ENCODE measurements at places on chromosomes 16 and 17. TPM values are rescaled to one million over a fixed set of nuclear protein-coding genes. Genes with fewer than 3 reads are reported as not detected.
A peak's percentile ranks its signal among the peaks of the same experiment; 100 is the strongest.

DNA sequence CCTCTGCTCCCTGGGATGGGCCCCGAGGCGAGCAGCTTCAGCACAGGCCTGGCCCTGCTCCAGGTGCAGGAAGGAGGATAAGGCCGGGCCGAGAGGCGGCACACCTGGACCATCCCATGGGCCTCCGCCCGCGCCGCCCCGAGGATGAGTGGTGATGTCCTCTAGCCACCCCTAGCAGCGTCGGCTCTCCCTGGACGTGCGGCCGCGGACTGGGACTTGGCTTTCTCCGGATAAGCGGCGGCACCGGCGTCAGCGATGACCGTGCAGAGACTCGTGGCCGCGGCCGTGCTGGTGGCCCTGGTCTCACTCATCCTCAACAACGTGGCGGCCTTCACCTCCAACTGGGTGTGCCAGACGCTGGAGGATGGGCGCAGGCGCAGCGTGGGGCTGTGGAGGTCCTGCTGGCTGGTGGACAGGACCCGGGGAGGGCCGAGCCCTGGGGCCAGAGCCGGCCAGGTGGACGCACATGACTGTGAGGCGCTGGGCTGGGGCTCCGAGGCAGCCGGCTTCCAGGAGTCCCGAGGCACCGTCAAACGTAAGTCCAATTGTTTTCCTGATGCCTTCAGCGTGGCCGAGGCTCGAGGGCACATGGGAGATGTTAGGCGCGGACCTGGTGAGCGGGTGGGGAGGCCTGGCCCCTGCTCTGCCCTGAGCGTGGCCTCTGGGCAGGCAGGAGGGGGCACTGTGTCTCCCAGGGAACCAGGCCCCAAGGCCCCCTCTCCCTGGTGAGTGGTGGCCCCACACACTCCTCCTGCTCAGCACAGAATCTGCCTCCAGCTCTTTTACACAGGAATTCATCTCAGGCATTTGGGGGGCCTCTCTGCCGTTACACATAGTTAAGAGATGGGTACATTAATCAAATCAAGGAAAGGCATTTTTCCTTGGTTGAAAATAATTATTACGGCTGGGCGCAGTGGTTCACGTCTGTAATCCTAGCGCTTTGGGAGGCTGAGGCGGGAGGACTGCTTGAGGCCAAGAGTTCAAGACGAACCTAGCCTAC is 855 bp downstream of the TMEM204 start:
- DNase-seq: no peak

SEZ6L2 gene
- 24.9 TPM for total RNA-seq

- peak; percentile 18 for DNase-seq
These were observed 11.4 kb downstream of the MARVELD3 start for GRCh38 chr16:71637398-71637797.

DNA sequence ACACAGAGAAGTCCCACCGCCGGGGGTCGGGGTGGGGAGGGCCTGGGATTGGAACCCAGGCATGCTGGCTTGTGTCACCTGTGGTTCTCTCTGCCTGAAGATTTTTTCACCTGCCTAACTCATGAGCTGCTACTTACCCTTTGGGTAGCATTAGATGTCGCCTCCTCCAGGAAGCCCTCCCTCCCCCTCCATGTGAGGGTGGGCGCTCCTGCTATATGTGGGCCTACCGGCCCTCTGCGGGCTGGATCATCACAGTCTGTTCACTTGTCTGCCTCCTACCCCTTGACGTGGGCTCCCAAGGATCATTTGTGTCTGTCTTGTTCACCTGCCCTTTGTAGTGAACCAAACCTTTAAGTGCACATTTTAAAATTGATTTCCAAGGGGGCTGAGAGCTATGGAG is 106.8 kb downstream of the SEC14L1 start:
- no peak for DNase-seq

ZNF469 gene
- 0.91 TPM for total RNA-seq

GRCh38 chr16:77680496-77680895 is 41.8 kb upstream of the NUDT7 start:
- no peak for DNase-seq

DNA sequence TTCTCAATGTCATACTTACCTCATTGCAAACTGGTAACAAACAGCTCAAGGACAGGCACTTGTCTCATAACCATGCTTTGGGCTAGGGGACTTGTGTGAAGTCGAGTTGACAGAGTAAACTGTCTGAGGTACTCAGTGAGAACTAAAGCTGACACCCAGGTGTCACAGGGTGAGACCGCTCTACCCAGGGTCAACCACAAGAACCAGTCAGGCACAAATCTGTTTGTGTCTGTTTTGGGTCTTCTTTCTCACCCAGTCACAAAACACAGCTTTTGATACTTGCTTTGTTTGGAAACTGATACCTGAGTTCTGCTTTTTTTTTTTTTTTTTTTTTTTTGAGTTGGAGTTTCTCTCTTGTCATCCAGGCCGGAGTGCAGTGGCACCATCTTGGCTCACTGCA is 161.1 kb downstream of the STX8 start:
- DNase-seq: no peak

DNA sequence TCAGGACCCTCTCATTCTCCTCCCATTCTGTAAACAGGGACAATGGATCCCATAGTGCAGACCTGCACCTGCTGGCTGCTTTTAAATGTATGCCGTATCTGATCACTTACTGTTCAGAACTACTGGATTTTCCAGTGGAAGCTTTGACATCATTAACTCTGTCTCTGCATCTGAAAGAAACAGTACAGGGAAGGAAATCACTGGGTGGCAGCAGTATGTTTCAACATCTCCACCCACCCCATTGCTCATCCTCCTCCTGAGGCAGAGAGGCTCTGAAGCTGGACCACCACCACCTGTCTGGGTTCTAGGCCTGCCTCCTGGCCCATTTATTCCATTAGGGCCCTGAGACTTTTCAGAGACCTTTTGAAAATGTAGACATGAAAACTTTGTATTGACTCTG is 2.6 kb downstream of the CCL15 start:
- no peak for DNase-seq

GRCh38 chr17:57566721-57567120 is 178.4 kb downstream of the CCDC182 start:
- no peak for DNase-seq

GRCh38 chr17:29445844-29446243 is 55.7 kb downstream of the TAOK1 start:
- no peak for DNase-seq

DNA sequence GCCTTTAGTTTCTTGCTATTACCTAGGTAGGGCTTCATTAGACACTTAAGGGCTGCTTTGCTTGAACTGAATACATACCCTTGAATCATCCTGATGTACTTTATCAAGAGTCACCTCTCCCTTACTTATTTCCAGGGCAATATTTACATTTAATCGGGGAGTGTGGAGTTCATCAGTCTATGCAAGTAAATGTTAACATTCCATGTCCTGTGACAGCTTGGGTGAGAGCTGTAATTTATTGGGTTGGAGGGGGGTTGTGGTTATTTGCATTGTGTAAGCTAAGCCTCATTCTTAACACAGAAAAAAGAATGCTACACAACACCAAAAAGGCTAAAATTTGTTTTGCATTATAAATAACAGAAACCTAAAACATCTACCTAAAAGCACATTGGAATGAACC is 16.7 kb downstream of the KCNJ16 start:
- no peak for DNase-seq

- peak; percentile 96 for DNase-seq
These were observed 122.6 kb upstream of the FOXF1 start for GRCh38 chr16:86387468-86388440.

GRCh38 chr17:82414548-82415281 is 3.4 kb upstream of the HEXD start:
- DNase-seq: peak; percentile 49

- DNase-seq: no peak
These were observed 10.4 kb upstream of the CHMP6 start for GRCh38 chr17:80981062-80981902.

GRCh38 chr16:59252317-59252716 is 518.2 kb upstream of the GOT2 start:
- DNase-seq: no peak

GRCh38 chr17:74132354-74132753 is 71.1 kb upstream of the RPL38 start:
- DNase-seq: no peak

- DNase-seq: no peak
These were observed 3.7 kb downstream of the KIAA0753 start for GRCh38 chr17:6636616-6637457.

DNA sequence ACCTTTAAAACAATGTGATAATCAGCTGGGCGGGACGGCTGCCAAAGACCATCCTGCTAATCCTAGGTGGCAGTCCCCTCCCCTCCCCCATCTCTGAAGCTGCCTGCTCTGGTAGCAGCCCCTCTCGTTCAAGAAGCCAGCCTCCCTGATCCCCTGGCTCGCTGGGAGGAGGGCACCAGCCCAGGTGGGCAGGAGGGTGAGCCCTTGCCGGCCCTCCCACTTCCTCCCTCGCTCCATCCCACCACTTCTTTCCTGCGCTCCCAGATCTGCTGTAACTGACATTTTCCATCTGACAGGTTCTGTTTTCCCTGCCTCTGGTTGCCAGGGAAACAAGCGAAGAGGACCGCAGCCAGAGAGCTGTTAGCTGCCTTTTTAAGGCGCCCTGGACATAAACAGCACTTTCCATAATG is 155.7 kb upstream of the TNRC6C start:
- DNase-seq: no peak

OR4D1 gene
- not detected for total RNA-seq

DNA sequence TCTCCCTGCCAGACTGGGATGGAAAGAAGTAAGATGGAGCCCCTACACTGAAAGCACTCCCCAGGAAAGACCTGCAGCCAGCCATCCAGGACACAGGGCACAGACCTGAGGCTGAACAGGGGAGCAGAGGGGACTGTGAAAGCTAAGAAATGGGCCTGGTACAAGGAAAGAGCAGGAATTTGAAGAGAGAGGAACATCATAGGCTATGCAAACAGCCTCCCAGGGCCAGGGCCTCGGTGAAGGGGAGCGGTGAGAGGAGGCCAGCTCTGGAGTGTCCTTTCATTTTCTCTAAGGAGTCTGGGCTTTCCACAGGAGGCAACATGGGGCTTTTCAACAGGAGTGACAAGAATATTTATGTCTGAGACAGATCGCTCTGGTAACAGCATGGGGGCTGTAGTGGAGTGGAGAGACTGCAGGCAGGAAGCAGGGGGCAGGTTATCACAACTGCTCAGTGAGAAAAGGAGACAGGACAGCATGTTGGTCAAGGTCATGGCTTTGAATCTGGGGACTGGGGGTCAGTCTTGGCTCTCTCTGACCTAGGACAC is 50.1 kb downstream of the TOM1L2 start:
- peak; percentile 72 for DNase-seq

DNA sequence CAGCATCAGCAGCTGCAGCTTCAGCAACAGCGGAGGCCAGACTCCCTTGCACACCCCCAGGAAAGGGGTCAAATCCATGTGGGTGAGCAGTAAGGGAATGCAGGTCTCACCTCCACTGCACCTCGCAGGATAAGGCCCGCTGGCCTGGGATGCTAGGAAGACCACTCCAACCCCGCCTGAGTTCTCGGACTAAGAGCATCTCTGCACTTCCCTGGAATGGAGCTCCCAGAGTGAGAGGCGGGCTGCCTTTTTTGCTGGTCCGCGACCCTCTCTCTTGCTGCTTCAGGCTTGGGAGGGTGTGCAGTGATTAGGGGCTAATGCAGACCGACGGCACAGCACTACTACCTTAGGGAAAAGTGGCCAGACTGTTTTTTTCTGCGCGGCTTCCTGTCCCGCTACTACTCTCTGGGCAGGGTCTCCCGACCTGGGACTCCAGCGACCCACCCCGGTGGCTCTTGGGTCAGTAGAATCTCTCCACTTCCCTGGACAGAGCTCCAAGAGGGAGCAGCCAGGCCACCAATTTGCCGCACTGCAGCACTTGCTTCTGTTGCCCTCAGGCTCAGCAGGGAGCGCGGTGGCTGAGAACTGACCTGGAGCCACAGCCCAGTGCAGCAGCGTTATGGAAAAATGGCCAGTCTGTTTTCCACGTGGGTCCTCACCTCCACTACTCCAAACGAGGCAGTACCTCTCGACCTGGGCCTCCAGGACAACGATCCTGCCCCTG is 480.4 kb downstream of the CDH8 start:
- no peak for DNase-seq

- no peak for DNase-seq
These were observed 1.7 kb upstream of the POLG2 start for GRCh38 chr17:64498308-64499203.

- DNase-seq: peak; percentile 3
These were observed 34.1 kb upstream of the WWOX start for GRCh38 chr16:78065319-78065718.

DNA sequence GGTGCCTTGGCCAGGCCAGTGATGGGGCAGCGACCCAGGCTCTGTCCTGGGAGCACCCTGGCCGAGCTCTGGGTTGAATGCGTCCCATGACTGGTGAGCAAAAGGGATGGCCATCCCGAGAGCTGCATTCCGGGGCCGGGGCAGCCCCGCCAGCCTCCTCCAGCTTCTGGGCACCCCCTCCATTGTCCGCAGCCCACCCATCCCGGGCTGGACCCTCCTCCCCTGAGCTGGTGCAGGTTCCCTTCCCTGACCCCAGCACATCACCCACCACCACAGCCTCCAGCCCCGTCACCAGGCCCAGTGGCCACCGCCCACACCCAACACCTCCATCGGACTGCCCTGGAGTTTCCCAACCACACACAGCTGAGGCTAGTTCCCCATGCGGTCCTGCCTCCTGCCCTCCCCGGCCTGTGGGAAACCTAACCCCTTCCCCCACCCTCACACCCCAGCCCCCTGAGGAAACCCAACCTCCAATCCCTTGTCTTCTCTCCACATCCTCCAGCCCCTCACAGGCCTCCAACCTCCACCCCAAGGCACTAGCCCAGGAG is 16.2 kb upstream of the PVALEF start:
- no peak for DNase-seq

- peak; percentile 19 for DNase-seq
These were observed 46.5 kb downstream of the STX8 start for GRCh38 chr17:9529033-9529700.

DNA sequence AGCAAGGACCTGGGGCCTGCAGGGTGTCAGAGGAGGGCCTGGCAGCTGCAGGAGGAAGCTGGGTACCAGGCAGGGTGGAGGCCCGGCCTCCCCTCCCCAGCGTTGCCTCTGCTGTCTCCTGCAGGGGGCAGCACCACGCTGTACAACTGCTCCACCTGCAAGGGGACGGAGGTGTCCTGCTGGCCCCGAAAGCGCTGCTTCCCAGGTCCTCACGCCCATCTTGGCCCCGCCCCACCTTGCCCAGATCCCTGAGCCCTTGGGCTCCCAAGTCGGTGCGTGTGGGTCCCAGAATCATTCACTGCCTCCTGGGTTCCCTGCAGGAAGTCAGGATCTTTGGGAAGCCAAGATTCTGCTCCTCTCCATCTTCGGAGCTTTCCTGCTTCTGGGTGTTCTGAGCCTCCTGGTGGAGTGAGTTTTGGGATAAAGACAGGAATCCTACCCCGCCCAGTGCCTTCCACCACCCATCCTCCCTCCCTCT is 1.2 kb downstream of the TMEM95 start:
- peak; percentile 77 for DNase-seq

Data from A172 (cell line).